Stimulated activated CD4-positive, alpha-beta T cell treated with anti-CD3 and anti-CD28 coated beads, Interleukin-4, amount 100 ng/mL, for 4 hours (primary cell): ENCODE measurements at places on chromosomes 3 and 15.

- no peak for DNase-seq
Observed at GRCh38 chr3:108959017-108959416, 5.3 kb upstream of the GUCA1C start.

DNA sequence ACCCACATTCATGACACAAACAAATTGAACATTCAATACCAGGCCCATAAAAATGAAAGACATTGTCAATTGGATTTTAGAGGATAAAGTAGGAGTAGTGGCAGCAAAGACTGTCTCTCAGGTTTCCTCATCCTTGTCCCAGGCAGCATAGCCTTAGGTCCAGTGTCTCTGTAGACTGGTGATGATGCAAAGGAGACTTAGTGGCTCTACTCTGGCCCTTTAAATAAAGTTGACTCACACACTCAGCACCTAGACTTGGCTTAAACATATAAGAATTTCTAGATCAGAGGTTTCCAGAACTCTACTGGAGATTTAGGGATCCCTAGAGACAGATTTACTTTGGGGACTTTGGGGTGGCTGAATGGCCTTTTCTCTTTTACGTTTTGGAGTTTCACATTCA is 166.6 kb downstream of the NR1D2 start:
- no peak for DNase-seq

DNA sequence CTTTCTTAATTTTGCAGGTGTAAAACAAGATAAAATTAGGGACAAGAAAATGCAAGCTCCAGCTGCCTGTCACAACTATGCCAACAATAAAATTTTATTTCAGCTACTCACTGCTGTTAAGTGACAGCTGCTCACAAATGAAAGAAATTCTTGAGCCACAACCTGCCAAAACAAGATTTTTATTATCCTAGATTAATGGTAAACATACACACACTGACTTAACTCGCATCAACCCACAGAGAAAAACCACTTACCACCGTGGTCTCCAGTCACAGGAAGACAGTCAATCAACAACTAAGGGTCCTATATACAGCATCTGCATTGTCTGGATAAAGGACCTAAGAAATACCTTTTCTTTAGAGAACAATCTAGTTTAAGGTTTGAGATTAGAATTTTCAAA is 31.3 kb downstream of the EFL1 start:
- DNase-seq: no peak

- no peak for DNase-seq
Observed at GRCh38 chr15:42080186-42080918, 14.0 kb downstream of the PLA2G4D start.

GRCh38 chr3:48426944-48427629 is 2.8 kb downstream of the PLXNB1 start:
- DNase-seq: no peak

DNA sequence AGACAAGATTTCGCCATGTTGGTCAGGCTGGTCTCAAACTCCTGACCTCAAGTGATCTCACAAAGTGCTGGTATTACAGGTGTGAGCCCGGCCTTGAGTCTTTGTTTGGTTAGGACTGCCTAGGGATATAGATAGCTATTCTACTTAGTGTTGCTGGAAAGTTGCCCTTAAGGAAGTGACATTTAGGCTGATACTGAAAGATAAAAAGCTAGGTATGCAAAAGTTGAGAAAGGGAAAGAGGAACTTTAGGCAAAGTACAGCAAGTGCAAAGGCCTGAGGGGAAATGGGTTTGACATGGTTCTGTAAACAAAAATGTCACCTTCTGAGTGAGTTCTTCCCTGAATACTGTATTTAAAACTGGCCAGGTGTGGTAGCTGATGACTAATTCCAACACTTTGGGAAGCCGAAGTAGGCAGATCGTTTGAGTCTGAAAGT is 111.5 kb downstream of the ZNF609 start:
- no peak for DNase-seq

DNA sequence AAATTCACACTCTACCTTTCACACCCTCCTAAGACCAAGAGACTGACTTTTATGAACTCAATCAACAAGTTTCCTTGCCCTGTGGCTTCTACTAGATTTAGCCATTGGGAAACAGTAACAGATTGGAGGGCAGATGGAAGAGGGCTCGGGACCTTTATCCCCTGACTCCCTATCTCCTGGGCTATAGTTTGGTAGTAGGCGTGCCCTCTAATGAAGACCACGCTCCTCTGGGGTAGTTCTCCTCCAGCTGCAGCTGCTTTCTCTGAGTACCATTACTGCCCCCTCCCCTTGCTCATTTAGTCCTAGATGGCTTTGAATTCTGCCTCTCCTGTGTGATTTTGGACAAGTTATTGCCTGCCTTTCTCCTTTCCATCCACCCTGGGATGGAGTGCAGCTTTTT is 33.3 kb downstream of the FMN1 start:
- no peak for DNase-seq

DNA sequence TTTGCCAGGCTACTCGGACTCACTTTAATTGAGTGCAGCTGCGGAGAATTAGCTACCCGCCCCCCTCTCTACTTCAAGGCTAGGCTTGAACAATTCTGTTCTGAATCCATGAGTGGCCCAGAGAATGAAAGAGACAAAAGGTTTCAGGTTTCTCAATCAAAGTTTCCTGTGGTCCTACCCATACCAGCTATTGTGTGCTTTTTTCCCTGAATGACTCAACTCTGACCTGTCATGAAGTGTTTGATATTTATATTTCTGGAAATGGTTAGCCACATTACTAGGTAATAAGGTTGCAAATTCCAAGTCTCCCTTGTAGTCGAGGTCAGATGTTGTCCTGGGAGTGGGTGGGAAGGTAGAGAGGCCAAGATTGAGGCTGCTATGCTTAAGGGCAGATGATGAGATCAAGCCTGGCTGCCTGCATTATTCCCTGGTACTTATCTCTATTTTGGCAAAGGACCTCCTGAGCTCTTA is 392.7 kb upstream of the TBL1XR1 start:
- DNase-seq: no peak

DNA sequence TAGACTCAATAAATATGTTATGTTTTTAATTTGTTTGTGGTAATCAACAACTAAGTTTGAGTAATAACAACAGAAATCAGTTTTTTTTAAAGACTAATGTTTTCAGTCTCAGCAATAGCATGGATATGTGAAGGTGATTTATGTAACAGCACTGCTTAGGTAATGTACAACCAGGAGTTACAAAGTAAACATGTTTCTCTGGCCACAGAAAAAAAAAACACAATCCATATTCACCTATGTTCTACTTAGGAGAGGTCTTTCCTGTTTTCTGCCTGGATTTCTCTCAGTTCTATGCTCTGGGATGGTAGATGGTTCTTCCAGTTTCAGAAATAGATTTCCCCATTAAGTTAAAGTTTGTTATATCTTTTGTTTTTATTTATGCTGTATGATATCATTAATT is 579.4 kb downstream of the SI start:
- no peak for DNase-seq

GRCh38 chr15:87362531-87362930 is 894.0 kb downstream of the NTRK3 start:
- DNase-seq: no peak

- DNase-seq: no peak
Observed at GRCh38 chr3:191068946-191069813, 129.9 kb upstream of the OSTN start.

DNA sequence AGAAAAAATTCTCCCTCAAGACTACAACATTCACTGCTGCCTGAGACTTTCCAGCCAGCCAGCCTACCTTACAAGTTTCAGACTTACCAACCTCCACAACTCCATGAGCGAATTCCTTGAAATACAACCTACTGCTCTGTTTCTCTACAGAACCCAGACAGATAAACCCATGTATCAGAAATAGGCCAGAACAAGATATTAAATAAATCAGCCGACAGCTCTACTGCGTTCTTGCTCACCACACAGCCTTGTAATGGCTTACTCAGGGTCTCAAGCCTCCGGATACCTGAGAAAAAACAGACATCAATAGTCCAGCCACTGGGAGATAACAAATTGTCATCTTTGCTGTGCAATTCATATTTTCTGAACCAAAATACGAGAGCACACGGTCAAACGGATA is 43.6 kb upstream of the LIPC start:
- no peak for DNase-seq

DNA sequence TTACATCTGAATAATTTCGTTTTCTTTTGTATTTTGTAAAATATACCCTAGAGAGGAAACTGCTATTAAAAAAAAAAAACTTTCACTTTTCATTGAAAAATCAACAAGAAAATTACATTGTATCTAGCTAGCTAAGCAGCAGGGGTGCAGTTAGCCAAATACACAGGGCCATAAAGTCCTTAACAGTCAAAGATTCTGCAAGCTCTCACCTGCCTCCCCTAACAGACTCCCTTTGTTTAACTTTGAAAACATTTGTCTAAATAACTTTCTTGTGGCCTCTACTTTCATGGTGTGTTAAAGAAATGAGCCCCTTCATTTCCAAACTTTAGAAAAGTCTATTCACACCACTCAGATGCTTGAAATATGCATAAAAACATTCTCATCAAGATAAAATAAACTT is 23.3 kb downstream of the CBLB start:
- DNase-seq: no peak

GRCh38 chr15:49751191-49751590 is 130.3 kb downstream of the DTWD1 start:
- no peak for DNase-seq

GRCh38 chr3:110579840-110580550 is 491.6 kb upstream of the NECTIN3 start:
- DNase-seq: no peak

- DNase-seq: no peak
Observed at GRCh38 chr15:79122991-79123390, 32.4 kb upstream of the RASGRF1 start.

DNA sequence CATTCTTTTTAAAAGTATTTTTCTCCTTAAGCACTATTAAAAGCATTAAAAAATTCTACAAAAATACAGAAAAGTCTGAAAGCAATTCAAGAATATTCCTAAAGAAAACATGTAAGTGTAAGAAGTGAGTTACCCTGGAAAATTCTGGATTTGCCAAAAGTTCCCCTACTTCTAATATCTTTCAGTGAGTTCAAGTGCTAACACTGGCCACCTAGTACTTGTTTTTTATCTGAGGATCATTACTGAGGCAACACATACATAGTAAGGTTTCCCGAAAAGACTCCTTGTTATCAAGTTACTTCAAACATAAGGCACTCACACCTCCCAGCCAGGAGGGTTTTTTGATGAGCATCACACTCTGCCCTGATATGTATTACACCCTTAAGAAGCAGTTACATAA is 158.4 kb downstream of the TIGIT start:
- DNase-seq: no peak
